ENCODE measurements at places on chromosomes 11 and 22.

DNA sequence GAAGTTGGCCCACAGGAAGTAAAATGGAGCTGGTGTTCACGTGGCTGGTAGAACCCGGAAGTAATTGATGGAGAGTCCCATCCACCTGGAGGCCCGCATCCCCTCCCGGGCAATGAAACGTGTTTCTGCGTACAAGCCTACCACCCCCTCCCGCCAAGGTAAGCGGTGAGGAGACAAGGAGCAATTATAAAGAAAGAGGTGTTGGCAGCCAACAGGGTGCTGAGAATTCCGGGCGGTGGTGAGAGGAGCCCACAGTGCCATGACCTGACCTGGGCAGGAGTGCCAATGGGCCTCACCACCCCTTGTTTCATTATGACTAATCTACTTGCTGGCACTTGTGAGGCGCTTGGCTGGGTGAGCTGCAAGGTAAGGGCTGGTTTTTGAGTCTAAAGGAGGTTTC is 83.8 kb upstream of the BID start:
- DNase-seq, result no peak

DNA sequence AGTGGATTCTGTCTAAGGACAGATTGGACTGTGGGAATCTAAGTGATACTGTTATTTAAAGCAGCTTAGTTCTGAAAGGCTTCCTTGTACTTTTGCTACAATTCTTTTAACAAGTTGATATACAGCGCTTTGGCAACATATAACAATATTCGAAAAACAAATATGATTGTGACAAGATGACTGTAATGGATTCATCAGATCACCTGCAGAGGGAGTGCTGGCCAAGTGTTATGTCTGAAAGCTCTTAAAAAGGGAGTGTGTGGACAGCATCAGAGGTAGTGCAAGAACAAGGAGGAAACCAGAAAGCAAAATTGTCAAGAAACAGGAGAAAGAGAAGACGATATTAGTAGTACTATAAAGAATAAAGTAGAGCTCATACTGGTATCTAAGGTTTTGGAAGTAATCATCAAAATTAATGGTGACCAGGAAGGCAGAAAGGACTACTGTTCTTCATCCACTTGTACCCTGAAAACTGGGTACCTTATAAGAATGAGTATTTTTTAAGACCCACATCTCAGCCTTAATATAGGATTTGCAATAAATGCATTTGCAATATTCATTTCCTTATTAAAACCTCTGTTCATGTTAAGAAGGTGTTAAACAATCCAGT is 1112.0 kb upstream of the CCDC90B start:
- DNase-seq, result no peak

GRCh38 chr11:85539029-85539689 is 88.0 kb downstream of the DLG2 start:
- DNase-seq, result no peak

- no peak for DNase-seq
Observed at GRCh38 chr22:43206509-43207161, 19.7 kb upstream of the TTLL12 start.

GRCh38 chr22:44045145-44045544 is 21.0 kb downstream of the PARVB start:
- no peak for DNase-seq

- peak; percentile 74 for DNase-seq
Observed at GRCh38 chr22:37804881-37805809, 2.6 kb upstream of the GCAT start.

DNA sequence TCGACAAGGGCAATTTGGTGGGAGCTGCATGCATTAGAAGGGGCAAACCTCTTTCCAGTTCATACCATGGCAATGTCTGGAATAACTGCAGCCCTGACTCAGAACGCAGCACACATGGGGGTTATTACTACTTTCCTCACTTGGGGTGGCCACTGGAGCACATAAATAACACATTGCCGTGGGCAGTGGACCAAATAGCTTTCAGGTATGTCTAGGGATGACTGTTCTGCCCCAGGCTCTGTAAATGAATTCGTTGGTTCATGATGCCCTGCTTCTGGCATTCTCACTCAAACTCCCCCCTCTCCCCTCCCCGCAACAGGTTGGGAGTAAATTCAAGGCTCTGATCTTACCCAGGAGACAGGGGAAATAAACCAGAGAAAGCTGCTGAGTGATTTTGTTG is 238.0 kb upstream of the PLET1 start:
- no peak for DNase-seq

DNA sequence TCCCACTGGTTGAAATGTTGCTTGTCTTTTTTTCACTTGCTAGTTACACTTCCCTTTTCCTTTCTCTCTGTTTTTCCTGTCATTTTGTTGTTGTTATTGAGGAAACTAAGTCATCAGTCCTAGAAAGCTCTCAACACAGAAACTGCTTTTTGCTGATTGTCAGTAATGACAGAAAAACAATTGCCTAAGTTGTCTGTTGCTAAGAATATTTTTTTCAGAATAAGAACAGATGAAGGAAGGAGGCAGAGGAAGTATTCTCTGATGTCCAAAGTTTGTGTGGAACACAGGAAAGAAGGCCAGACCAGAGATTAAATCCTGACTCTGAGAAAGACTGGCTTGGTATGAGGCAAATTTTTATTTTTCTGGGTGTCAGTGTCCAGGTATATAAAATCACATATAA is 163.3 kb downstream of the CASP12 start:
- DNase-seq, result no peak

- DNase-seq, result no peak
Observed at GRCh38 chr11:67379061-67380058, 6.0 kb upstream of the CLCF1 start.

GRCh38 chr11:56214537-56214936 is 19.5 kb downstream of the OR5T2 start:
- no peak for DNase-seq

DNA sequence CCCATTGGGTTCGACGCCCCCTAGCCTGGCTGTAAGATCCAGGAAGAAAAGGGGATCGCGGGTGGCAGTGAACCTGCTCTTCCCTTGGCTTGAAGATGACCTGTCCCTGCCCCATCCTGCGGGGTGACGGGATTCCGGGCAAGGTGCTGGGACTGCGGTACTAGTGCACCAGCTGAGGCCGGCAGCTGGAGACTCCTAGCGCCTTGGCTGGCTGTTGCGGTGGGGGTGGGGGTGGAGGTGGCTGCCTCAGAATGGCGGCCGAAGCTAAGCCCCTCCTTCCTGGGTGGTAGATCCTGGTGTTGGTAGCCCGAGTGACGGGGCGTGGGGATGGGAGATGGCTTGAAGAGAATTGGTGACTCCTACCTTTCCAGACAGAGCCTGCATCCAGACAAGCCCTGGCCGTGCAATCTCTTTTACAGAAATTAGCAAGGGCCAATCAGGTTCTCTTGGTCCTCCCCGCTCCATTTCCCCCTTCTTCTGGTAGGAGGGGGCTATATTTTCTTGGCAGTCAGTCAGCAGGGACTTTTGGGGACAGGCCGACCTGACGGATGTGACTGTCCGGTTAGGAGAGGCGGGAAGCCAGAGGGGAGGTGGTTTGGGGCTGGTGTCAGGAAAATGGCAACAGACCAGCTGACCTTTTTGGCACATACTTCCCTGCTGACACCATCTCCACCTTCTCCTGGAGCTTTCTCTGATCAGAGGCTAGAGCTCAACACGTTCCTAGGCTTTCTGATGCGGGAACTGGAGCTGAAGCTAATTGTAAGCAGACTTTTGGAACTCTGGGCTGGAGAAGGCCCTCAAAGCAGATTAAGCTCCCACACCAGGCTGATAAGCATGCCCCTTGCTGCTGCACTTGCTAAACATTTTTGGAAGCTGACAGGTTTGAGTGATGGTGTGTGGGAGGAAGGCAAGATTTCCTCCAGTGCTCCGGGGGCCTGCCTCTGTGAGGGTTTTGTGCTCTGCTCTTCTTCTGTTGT is 2.0 kb downstream of the NAV2 start:
- DNase-seq, result peak; percentile 17

- no peak for DNase-seq
Observed at GRCh38 chr11:15471895-15472799, 357.4 kb downstream of the INSC start.

- DNase-seq, result no peak
Observed at GRCh38 chr11:33645686-33646085, 54.9 kb downstream of the C11orf91 start.

GRCh38 chr22:42289671-42290541 is 19.5 kb upstream of the TCF20 start:
- no peak for DNase-seq

DNA sequence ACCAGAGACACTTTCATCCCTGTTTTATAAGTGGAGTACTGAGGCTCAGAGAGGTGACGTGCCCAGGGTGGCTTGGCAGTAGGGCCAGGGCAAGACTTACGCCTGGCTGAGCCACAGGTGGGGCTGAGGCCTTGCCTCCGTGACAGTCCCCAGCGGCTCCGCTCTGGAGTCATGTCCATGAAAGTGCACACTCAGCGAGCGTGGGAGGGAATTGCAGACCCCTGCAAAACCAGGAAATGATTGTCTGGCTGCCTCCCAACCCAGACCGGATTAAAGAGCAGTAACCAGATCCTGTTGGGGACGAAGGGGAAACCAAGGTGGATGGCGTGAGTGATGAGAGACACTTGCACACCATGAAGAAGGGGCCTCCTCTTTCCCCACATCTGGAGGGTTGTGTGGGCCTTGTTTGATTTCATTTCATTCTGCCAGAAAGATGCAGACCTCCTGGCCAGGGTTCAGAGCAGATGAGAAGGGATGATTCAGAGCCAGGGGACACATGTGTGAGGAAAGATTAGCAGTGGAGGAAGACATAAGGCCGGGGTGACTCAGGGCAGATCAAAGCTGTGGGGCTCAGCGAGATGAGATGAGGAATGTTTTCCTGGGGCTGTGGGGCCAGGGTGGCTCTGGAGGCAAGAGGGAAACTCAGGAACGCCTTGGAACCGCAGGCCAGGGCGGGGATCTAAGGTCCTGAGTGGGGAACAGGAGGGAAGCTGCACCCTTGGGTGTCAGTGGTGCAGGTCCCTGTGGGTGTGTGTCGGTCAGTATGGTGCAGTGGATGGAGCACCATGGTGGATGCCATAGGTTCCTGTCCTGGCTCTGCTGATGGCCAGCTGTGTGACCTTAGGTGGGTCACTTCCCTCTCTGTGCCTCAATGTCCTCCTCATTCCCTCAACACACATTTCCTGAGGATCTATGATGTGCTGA is 29.9 kb upstream of the LRRC32 start:
- no peak for DNase-seq

- no peak for DNase-seq
Observed at GRCh38 chr11:119089319-119089718, 4.6 kb downstream of the HMBS start.

DNA sequence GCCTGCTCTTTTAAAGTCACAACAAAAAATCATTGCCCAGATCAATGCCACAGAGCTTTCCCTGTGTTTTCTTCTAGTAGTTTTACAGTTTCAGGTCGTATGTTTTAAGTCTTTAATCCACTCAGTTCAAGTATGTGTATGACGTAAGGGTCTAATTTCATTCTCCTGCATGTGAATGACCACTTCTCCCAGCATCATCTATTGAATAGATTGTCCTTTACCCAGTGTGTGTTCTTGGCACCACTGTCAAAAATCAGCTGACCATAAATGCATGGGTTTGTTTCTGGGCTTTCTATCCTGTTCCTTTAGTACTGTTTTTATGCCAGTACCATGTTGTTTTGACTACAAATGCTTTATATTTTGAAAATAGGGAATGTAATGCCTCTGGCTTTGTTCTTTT is 28.1 kb downstream of the INTS4 start:
- DNase-seq, result no peak

- no peak for DNase-seq
Observed at GRCh38 chr22:26238596-26238995, 69.3 kb downstream of the SEZ6L start.

DNA sequence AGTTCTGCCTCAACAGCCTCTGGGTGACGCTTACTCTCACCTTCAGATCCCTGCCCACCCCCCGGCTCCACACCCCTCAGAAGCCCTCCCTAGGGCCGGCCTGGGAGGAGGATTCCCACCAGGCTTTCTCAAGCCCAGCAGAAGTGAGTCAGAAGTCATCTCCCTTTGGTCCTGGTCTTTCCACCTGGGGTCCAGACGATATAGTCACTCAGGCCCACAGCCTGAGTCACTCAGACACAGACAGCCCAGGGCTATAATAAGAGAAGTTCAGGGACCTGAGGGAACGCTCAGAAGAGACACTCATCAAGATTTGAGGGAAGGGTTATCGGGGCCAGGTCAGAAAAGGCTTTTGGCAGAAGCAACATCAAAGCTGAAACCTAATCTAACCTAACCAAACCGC is 127.1 kb downstream of the SPATA19 start:
- no peak for DNase-seq

DNA sequence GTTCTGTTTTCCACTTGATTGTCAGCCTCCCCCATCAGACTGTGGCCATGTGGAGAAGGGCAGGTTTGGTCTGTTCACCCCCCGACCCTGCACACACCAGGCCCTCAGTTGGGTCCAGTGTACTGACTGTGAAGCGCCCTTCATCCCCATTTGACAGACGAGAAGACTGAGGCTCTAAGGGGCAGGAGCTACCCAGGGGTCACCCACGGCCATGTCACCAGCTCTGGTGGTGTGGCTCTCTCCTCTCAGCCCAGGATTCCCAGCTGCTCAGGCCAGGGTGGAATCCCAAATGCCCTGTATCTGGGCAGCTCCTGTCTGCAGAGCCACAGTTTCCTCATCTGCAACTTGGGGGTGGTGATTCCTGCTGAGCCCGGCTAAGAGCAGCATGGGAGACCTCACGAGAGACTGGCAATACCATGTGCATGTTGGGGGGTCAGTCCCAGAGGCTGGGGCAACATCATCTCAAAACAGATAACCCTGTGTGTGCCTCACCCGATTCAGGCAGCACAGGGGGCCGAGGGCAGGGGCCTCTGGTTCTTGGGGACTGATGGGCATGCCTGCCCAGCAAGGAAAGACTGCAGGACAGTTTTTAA is 46.6 kb downstream of the MN1 start:
- DNase-seq, result no peak

- DNase-seq, result no peak
Observed at GRCh38 chr11:69335007-69335780, 41.2 kb downstream of the MYEOV start.

DNA sequence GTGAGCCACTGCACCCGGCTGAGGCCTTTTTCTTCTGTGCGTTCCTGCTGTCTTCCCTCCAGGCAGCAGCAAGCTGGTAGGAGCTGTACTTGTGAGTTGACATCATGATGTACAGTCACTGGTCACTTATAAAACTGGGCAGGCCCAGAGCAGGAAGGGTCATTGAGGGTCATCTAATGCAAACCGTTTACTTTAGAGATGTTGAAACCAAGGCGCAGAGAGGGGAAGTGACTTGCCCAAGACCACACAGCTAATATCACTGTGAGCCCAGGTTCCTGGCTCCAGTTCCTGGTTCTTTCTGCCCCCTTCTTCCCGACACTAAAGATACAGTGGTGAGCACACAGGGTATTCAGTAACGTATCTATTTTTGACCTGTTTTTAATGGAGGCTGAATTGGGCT is 27.3 kb downstream of the PTPRJ start:
- no peak for DNase-seq

DNA sequence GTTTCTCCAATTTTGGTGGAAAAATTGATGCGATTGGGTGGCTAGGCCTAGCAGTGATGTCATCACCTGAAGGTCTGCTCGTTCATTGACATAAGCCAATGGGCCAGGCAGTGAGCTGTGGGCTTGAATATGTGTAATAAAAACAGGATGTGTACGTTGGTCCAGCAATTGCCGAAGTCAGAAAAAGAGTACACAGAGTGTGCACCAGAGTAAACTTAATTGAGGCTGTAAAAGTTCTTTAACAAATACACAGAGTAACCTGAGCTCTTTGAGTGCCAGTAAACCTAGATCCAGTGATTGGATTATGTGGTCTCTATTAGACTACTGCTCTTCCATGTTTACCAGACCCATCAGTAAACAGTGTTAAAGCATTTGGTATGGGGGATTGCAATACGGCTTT is 13.0 kb upstream of the GLYATL1 start:
- no peak for DNase-seq

- no peak for DNase-seq
Observed at GRCh38 chr11:11482730-11483129, 129.7 kb upstream of the CSNK2A3 start.

- no peak for DNase-seq
Observed at GRCh38 chr11:15985127-15985859, 371.1 kb downstream of the SOX6 start.

Data from natural killer cell (primary cell).